ENCODE measurements at places on chromosomes 11 and 22.

GRCh38 chr11:11039208-11039965 is 181.5 kb upstream of the ZBED5 start:
- no peak for DNase-seq

GRCh38 chr22:43186272-43187170 is at the start of gene TTLL12:
TSS of gene TTLL12 (minus strand) at chr22:43187134. CDS start at chr22:43187069, 65 bp downstream.
- DNase-seq, result peak; percentile 92

DNA sequence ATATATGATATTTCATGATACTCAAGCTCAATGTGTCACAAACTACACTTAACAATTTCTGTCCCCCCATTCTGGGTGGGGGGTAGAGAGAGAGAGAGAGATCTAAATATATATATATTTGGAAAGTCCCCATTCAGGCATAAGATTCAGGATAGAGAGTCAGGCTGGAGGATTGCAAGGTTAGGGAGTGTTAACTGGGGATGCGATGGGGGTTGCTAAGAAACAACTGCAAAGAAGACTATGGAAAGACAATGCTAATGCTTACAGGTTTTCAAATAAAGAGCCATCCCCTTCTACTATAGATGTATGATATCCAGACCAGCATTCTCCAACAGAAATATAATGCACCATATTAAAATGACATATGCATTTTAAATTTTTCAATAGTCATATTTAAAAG is 79.2 kb upstream of the OR5AK2 start:
- no peak for DNase-seq

GRCh38 chr11:6925636-6926207 is 504 bp upstream of the ZNF215 start:
- DNase-seq, result no peak

DNA sequence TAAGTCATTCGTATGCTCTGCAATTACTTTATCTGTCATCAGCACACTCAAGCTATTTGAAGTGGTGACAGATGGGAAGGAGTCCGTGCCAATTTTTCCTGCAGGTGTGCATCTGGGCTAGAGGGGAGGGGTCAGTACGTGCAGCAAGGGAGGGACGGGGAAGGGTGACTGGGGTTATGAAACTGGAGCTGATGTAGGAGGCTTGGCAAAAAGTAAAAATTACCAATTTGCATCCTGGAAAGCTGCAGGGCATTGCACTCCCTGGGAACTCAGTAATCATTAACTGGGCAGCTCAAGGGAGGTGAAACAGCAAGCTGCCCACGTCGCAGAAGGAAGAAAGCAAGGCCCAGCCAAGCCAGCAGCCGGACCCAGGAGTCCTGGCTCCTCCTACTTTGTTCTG is 87.1 kb upstream of the TMEM45B start:
- DNase-seq, result no peak

- no peak for DNase-seq
Observed at GRCh38 chr11:16299390-16299789, 57.0 kb downstream of the SOX6 start.

GRCh38 chr11:37770145-37770544 is 1172.1 kb upstream of the RAG2 start:
- DNase-seq, result no peak

GRCh38 chr11:76759092-76759491 is 24.1 kb upstream of the TSKU start:
- no peak for DNase-seq

GRCh38 chr11:13343067-13343466 is 65.5 kb downstream of the BMAL1 start:
- DNase-seq, result peak; percentile 45

DNA sequence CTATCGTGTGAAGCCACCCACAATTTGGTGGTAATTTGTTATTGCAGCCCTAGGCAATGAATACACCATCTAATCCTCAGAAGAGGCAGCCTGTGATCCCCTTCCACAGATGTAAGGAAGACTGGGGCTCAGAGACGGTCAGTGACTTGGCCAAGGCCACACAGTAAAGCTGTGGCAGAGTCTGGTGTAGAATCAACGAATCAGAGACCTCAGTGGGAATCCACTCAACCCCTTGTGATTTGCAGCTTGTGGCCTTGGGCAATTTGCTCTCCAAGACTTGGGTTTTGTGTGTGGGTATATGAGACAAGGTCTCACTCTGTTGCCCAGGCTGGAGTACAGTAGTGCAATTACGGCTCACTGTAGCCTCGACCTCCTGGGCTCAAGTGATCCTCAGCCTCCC is 1.9 kb downstream of the LGALS2 start:
- no peak for DNase-seq

- DNase-seq, result no peak
Observed at GRCh38 chr22:43257549-43257948, 70.6 kb upstream of the TTLL12 start.

GRCh38 chr11:62645671-62645945 is 805 bp downstream of the GANAB start:
- peak; percentile 42 for DNase-seq

DNA sequence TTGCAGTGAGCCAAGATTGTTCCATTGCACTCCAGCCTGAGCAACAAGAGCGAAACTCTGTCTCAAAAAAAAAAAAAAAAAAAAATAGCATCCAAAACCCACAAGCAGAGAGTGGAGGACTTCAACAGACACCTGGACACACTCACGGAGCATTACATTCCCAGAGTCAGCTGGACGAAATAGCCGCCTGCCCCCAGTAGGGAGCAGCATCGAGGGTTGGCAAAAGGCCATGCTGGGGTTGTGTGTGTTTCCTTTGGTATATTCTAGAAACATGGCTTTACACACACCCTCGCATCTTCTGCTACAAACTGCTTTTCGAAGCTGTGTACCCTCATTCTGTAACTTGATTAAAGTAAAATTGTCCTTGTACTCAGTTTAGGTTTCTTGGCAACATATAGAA is 5.3 kb downstream of the ADA2 start:
- DNase-seq, result no peak

GRCh38 chr11:87326594-87326993 is 288.9 kb downstream of the TMEM135 start:
- DNase-seq, result no peak

DNA sequence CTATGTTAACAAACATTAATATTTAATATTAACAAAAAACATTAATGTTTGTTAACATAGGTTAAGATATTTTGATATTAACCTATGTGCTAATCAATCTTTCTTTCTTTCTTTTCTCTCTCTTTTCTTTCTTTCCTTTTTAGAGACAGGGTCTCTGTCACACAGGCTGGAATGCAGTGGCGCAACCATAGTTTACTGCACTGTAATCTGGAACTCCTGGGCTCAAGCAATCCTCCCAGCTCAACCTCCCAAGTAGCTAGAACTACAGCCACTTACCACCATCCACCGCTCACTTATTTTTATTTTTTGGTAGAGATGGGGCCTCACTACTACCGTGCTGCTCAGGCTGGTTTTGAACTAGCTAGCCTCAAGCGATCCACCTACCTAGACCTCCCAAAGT is 13.2 kb downstream of the SIK3 start:
- DNase-seq, result no peak

- no peak for DNase-seq
Observed at GRCh38 chr11:97506076-97506759, 1116.4 kb downstream of the JRKL start.

- DNase-seq, result no peak
Observed at GRCh38 chr11:21807350-21807749, 385.5 kb upstream of the ANO5 start.

GRCh38 chr22:43923631-43924464 is at the start of gene PNPLA3:
TSS of gene PNPLA3 (plus strand) at chr22:43923805. CDS start at chr22:43923912, 107 bp downstream.
- DNase-seq, result peak; percentile 92

GRCh38 chr22:45318558-45319323 is 9.0 kb downstream of the FAM118A start:
- peak; percentile 68 for DNase-seq

DNA sequence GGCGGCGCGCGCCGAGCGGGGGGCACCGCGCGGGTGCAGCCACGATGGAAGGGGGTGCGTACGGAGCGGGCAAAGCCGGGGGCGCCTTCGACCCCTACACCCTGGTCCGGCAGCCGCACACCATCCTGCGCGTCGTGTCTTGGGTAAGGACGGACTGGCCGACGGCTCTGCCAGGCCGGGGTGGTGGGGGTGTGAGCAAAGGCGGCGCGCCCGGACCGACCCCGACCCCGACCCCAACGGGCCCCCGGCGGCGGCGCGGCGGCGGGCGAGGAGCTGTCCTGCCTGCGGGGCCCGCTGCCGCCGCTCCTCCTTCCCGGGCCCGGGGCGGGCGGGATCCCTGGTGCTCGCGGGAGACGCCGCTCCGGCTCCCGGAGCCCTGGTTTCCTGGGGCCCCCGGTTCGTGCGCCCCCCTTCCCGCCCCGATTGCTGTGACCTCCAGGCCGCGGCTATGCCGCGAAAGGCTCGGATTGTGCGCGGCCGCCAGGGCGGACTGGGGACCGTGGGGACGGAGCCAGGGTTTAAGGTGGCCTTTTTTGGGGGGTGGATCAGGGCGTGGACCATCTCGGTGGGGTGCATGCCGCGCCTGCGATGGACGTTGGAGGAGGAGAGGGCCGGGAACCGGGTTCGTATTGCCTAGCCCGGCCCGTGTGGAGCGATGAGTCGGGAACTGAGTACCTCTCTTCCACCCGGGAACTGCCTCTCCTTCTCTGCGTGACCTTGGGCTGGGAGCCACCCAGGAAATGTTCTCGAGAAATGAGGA is at the start of gene SYNGR1:
Gene SYNGR1 (plus strand): TSS at position 25 of the 760 bp plus-strand sequence. CDS start 20 bp downstream, at position 45.
- DNase-seq, result no peak

- DNase-seq, result no peak
Observed at GRCh38 chr11:116413301-116414242, 359.2 kb downstream of the BUD13 start.

DNA sequence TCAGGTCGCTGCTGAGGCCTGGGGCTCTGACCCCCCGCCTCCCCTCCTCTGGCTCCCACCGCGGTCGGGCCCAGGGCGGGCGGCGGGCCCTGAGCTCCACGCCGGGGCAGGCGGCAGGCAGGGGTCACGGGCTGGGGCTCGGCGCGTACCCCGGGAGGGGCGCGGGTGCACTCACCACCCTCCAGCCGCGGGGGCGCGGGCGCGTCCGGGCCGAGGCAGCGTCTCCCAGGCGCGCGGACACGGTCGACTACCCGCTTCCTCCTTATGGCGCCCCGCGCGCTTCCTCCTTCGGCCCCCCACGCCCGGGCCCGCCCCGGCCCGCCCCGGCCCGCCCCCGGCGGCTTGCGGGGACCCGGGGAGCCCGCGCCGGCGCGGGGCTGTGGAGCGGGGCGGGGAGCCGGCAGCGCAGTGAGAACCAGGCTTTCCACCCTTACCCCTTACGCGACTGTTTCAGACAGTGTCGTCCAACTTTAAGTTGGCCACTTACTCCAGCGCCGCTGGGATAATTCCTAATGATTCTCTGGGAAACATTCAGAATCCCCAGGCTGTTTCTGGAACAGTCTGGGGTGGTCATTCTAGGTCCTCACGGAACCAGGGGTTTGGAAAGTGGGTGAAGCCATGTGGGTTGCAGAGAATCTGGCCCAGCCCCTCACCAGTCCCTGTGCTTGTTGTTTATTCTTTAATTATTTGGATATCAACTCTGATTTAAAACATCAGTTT is at the start of gene BID:
Gene BID (minus strand): TSS at position 264 of the 720 bp plus-strand sequence. CDS start 24,353 bp downstream, outside the sequence.
- peak; percentile 75 for DNase-seq

- no peak for DNase-seq
Observed at GRCh38 chr22:32661737-32662586, 139.5 kb upstream of the TIMP3 start.

GRCh38 chr11:14554959-14555358 is 34.8 kb upstream of the PSMA1 start:
- no peak for DNase-seq

- no peak for DNase-seq
Observed at GRCh38 chr11:99987821-99988470, 699.1 kb upstream of the ARHGAP42 start.

DNA sequence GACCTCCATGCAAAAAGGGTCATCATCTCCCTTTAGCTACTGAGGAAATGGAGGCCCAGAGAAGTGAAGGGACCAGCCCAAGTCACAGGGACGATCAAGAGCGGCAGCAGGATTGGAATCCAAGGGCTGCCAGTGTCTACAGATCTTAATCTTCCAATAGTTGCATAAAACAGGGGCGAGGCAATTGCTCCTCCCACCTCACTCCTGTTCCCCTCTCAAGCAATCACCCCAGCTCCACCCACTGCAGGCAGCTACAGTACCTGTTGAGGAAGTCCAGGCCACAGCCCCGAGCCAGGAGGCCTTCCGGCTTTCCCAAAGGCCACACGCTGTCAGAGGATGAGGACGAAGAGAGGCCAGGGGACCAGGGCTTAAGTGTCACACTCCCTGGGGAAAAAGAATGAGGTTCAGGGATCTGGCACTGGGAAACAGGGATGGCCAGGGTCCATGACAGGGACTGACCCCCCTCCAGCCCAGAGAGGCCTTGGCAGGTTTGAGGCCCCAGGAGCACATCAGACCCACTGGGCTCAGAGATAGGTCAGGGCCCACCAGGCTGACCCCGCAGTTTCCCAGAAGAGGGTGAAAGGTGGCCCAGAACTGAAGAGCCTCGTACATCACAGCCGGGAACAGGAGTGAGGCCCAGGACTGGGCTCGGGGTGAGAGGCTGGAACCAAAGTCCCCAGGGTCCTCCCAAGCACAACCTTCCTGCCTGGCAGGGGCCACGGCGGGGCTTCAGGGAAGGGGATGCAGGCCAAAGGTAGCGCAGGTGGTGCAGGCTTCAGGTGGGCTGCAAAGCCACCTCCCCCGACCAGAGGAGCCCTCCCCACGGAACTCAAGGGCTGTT is 16.4 kb upstream of the MFNG start:
- no peak for DNase-seq

DNA sequence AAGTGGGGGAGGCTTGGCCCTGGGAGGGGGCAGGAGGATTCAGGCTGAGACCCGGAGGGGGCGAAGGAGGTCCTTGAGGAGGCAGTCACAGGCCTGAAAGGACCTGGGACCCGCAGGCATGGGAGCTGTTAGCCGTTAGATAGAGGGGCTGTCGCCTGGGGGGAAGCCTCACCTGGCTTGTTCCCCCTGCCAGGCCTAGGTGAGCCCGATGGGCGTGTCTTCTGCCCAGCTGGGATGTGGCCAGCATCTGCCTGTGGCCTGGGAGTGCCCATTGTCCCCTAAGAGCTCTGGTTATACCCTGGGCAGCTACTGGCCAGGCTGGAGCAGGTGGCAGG is 1.8 kb upstream of the DUSP8 start:
- DNase-seq, result peak; percentile 41

GRCh38 chr11:95790933-95791708 is 823 bp downstream of the CEP57 start:
- peak; percentile 34 for DNase-seq

DNA sequence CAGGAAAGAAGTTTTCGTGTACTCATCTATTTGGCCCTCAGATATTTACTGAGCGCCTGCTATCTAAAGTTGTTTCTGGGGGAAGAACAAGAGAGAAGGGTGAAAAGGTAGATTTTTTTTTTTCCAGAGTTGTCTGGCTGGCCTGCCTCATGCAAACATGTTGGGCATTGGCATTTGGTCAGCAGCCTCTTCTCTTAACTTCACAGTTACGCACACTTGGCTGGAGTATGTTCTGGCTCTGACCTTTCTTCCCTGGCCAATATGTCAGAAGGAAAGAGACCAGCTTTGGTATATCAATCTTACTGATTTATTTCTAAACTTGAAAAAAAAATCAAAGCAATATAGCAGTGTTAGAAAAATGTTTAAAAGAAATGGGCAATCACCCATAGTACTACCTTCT is 54.2 kb upstream of the GRAMD1B start:
- DNase-seq, result no peak

GRCh38 chr11:17763244-17763643 is 28.7 kb downstream of the KCNC1 start:
- no peak for DNase-seq

GRCh38 chr11:113189909-113190667 is 124.3 kb upstream of the TTC12 start:
- no peak for DNase-seq

Measured in GM13976 (cell line).